ENCODE measurements at places on chromosomes 2 and 18. TPM values are rescaled to one million over a fixed set of nuclear protein-coding genes. Genes with fewer than 3 reads are reported as not detected.

RFTN2 gene
- 0.45 TPM for total RNA-seq

GRCh38 chr2:80035749-80036285 is 268.7 kb downstream of the LRRTM1 start:
- H3K4me1 ChIP-seq, result no peaks in the 10 kb centered on the region
- H3K4me3 ChIP-seq, result no peak overlapping the region
- no peaks in the 10 kb centered on the region for H3K27me3 ChIP-seq
- no peaks in the 10 kb centered on the region for H3K36me3 ChIP-seq
- no peak for DNase-seq
- H3K27ac ChIP-seq, result no peak overlapping the region

KIF5C gene
- total RNA-seq, result under 0.01 TPM

DNA sequence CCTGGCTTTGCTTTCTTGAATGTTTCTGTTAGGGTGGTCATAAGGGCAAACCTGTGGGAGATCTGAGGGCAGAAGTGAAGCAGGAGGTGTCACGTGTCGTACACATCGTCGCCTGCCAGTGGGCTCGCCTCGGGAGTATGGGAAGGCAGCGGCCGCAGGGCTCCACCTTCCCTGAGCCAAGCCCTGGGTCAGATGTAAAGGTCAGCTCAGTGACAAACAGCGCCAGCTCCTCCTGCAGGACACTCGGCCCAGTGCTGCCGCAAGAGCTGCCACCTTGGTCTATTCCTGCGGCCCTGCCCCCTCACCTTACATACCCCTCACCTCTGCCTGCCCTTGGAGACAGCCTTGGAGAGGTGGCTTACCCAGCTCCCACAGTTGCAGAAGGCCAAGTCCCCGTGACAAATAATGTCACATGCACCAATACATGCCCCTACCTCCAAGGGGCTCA is 64.2 kb downstream of the PSMG2 start:
- H3K27me3 ChIP-seq, result no peaks in the 10 kb centered on the region
- H3K36me3 ChIP-seq, result no peaks in the 10 kb centered on the region
- H3K4me3 ChIP-seq, result no peak overlapping the region
- peaks cover 8% of the 10 kb centered on the region for H3K4me1 ChIP-seq

DNA sequence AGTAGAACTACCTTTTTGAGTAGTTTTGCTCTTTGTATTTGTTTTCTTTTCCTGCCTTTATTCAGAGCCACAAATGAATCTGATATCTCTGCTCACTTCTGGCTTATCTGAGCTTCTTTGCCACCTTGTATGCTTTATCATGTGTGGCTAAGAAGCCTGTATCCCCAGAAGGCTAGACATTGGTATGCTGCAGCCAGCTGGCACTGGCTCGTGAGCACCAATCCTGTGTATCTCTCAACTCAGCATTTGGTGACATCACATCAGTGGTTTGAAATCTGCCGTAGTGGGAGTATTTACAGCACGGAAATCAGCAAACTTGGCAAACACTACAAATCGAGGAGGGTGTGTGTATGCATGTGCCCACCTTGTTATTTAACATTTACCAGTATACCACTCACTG is 183.7 kb upstream of the LHCGR start:
- H3K27ac ChIP-seq, result no peak overlapping the region
- no peak overlapping the region for H3K4me3 ChIP-seq
- no peaks in the 10 kb centered on the region for H3K36me3 ChIP-seq
- no peaks in the 10 kb centered on the region for H3K27me3 ChIP-seq

- H3K27ac ChIP-seq, result no peak overlapping the region
- no peaks in the 10 kb centered on the region for H3K27me3 ChIP-seq
- H3K4me1 ChIP-seq, result no peaks in the 10 kb centered on the region
- H3K4me3 ChIP-seq, result no peak overlapping the region
- no peak for DNase-seq
Observed at GRCh38 chr18:62690236-62690815, 25.0 kb upstream of the PHLPP1 start.

DNA sequence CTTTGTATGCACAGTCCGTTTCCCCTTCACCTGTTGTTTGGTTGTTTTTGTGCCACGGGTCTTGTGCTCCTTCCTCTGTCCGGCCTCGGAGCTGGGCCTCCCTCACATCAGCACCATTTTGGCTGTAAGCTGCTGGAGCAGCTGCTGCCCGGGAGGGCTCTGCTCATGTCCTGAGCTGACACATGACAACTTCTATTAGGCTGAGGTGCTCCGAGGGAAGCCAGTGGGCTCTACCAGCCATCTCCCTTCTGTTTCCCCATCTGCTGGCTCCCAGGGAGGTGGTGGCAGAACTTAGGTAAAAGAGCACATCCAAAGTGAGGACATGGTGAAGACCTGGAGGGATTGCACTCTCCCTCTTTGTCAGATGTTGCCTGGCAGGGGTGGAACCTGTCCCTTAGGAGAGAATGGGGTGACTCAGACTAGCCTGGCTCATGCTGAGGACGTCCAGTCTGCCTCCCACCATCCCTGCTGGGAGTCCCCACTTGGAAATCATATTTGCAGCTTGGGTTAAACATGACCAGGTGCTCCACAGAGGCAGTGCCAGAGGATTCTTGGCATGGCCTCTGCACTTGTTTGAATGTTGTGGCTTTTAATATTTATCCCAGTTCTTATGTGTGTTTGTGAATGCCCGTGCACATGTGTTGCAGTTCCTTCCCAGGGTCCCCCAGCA is 49.8 kb upstream of the TNP1 start:
- H3K27ac ChIP-seq, result no peak overlapping the region
- no peaks in the 10 kb centered on the region for H3K36me3 ChIP-seq
- H3K4me3 ChIP-seq, result no peak overlapping the region
- no peaks in the 10 kb centered on the region for H3K4me1 ChIP-seq
- no peaks in the 10 kb centered on the region for H3K27me3 ChIP-seq
- no peak for DNase-seq

GPR45 gene
- total RNA-seq, result not detected

- no peak overlapping the region for H3K27ac ChIP-seq
- H3K36me3 ChIP-seq, result no peaks in the 10 kb centered on the region
- H3K4me3 ChIP-seq, result no peak overlapping the region
- H3K27me3 ChIP-seq, result no peaks in the 10 kb centered on the region
- H3K4me1 ChIP-seq, result peaks cover 18% of the 10 kb centered on the region
- DNase-seq, result no peak
Observed at GRCh38 chr2:181051861-181052522, 71.6 kb downstream of the UBE2E3 start.

- H3K36me3 ChIP-seq, result no peaks in the 10 kb centered on the region
- DNase-seq, result no peak
- no peak overlapping the region for H3K27ac ChIP-seq
- H3K4me1 ChIP-seq, result no peaks in the 10 kb centered on the region
Observed at GRCh38 chr2:212197776-212198175, 340.8 kb downstream of the ERBB4 start.

- no peak for DNase-seq
- no peaks in the 10 kb centered on the region for H3K27me3 ChIP-seq
- no peaks in the 10 kb centered on the region for H3K4me1 ChIP-seq
- H3K27ac ChIP-seq, result no peak overlapping the region
- H3K36me3 ChIP-seq, result no peaks in the 10 kb centered on the region
Observed at GRCh38 chr2:206867006-206867405, 72.3 kb upstream of the CPO start.

PASK gene
- 10.5 TPM for total RNA-seq

DNA sequence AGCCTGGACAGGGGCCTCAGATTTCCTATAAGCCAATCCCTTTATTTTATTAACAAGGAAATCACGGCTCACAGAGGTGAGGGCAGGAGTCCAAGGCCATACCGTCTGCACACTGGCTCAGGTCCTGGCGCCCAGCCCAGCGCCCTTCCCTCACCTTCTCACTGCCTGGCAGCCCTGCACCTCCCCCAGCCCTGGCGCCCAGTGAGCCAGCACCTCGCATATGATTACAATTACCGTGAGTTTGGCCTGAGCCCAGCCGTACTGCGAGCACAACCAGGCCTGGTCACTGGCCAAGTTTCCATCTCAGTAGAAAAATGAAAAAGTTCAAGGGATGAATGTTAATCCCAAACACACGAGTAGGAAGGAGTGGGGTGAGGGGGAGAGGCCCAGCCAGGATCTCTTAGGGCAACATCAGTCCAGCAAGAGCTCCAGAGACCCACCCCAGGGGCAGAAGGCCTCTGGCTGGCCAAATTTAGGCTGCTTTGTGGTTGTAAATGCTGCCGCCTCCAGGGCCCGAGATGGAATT is 68.4 kb downstream of the MCFD2 start:
- peak; percentile 97 for DNase-seq
- H3K27me3 ChIP-seq, result no peaks in the 10 kb centered on the region
- H3K4me3 ChIP-seq, result no peak overlapping the region
- peak overlapping the region; percentile 91 for H3K27ac ChIP-seq

B3GNT7 gene
- total RNA-seq, result 156 TPM

SERPINB13 gene
- total RNA-seq, result not detected

DNA sequence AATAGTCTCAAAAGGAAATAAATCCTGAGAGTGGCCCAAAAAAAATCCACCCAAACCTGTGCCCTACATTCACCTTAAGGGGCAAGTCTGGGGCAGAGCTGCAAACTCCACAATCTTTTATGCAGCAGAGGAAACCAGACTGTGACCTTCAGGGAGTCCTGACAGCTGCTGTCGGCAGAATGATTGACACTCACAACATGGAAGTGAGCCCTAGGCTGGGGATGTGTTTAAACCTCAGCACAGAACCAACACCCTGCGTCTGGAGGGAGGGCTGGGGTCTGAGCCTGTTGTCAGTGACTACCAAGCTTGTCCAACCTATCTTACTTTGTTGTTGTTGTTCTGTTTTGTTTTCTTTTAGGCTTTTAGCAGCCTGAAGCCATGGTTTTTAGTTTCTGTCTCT is 39.6 kb downstream of the CRACDL start:
- DNase-seq, result no peak
- H3K27ac ChIP-seq, result no peak overlapping the region
- no peak overlapping the region for H3K4me3 ChIP-seq
- H3K36me3 ChIP-seq, result no peaks in the 10 kb centered on the region
- H3K4me1 ChIP-seq, result no peaks in the 10 kb centered on the region
- H3K27me3 ChIP-seq, result no peaks in the 10 kb centered on the region

GRCh38 chr2:114784890-114785583 is 342.6 kb downstream of the DPP10 start:
- no peak for DNase-seq
- no peaks in the 10 kb centered on the region for H3K27me3 ChIP-seq
- H3K4me1 ChIP-seq, result no peaks in the 10 kb centered on the region
- no peak overlapping the region for H3K4me3 ChIP-seq
- H3K27ac ChIP-seq, result no peak overlapping the region
- H3K36me3 ChIP-seq, result no peaks in the 10 kb centered on the region

DNA sequence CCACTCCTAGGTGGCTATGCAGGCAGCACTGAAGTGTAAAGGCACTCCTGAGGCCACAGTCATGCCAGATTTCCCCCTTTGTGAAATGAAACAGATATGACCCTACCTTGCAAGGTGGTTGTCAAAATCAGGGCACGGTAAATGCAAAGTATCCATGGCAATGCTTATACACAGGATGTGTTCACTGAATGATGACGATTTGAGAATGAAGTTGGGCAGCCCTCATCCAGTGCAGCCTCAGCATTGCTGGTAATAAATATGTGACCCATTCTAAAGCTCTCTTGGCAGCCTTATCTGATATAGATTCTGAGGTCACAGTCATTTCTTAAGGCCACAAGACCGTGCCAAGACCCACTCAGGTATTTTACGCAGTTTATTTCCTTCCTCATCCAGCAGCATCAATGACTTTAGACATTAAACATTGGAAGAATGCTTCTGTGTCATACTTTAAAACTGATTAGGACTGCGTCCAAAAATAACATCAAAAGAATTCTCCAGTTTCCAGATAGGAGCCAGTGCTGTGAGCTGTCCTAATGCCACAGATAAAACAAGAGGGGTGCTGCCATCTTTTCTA is 125.5 kb upstream of the SERTAD2 start:
- no peaks in the 10 kb centered on the region for H3K36me3 ChIP-seq
- no peak for DNase-seq
- H3K4me3 ChIP-seq, result no peak overlapping the region
- H3K27ac ChIP-seq, result no peak overlapping the region
- H3K4me1 ChIP-seq, result peaks cover 9% of the 10 kb centered on the region
- H3K27me3 ChIP-seq, result no peaks in the 10 kb centered on the region

GRCh38 chr2:3314626-3315025 is 63.0 kb downstream of the EIPR1 start:
- no peak overlapping the region for H3K27ac ChIP-seq
- H3K36me3 ChIP-seq, result peaks cover 20% of the 10 kb centered on the region
- H3K4me1 ChIP-seq, result peaks cover 7% of the 10 kb centered on the region
- no peaks in the 10 kb centered on the region for H3K27me3 ChIP-seq
- H3K4me3 ChIP-seq, result no peak overlapping the region

- DNase-seq, result no peak
- H3K4me3 ChIP-seq, result no peak overlapping the region
- no peaks in the 10 kb centered on the region for H3K36me3 ChIP-seq
- H3K27me3 ChIP-seq, result no peaks in the 10 kb centered on the region
- no peaks in the 10 kb centered on the region for H3K4me1 ChIP-seq
Observed at GRCh38 chr2:218149848-218150440, 16.8 kb downstream of the CXCR1 start.

- no peaks in the 10 kb centered on the region for H3K36me3 ChIP-seq
- no peaks in the 10 kb centered on the region for H3K27me3 ChIP-seq
- H3K4me1 ChIP-seq, result peaks cover 9% of the 10 kb centered on the region
- peak; percentile 69 for DNase-seq
- H3K4me3 ChIP-seq, result no peak overlapping the region
Observed at GRCh38 chr2:240876475-240877251, 8.0 kb downstream of the AGXT start.

GRCh38 chr18:61850756-61851155 is 42.1 kb downstream of the RNF152 start:
- H3K27me3 ChIP-seq, result no peaks in the 10 kb centered on the region
- H3K4me1 ChIP-seq, result peaks cover 40% of the 10 kb centered on the region
- no peak overlapping the region for H3K4me3 ChIP-seq
- H3K27ac ChIP-seq, result peak overlapping the region; percentile 54
